ENCODE measurements at places on chromosomes 7 and 10.

- no peak for DNase-seq
Observed at GRCh38 chr10:4448030-4448429, 378.0 kb upstream of the AKR1E2 start.

GRCh38 chr7:41648501-41648900 is 54.4 kb downstream of the INHBA start:
- DNase-seq = no peak

DNA sequence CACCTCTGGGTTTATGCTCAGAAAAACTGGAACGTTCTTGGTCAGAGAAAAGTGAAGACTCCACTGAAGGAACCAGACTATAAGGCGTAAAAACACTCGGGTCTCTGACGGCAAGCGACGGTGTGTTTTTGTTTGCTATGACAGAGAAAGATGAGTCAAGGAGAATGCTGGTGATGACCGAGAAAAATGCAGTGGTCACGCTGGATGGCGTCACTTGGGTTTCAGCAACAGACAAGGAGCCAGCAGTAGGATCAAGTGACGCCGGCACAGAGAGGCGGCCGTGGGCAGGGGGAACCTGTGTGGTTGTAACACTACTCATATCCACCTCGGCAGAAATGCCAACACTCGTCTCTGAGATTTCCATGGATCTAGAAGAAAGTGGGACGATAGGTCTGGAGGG is 63.4 kb downstream of the KIAA1549 start:
- DNase-seq = no peak

- DNase-seq = no peak
Observed at GRCh38 chr10:132282667-132283603, 24.8 kb downstream of the STK32C start.

GRCh38 chr10:62093863-62094291 is 174.8 kb downstream of the RTKN2 start:
- DNase-seq = no peak

DNA sequence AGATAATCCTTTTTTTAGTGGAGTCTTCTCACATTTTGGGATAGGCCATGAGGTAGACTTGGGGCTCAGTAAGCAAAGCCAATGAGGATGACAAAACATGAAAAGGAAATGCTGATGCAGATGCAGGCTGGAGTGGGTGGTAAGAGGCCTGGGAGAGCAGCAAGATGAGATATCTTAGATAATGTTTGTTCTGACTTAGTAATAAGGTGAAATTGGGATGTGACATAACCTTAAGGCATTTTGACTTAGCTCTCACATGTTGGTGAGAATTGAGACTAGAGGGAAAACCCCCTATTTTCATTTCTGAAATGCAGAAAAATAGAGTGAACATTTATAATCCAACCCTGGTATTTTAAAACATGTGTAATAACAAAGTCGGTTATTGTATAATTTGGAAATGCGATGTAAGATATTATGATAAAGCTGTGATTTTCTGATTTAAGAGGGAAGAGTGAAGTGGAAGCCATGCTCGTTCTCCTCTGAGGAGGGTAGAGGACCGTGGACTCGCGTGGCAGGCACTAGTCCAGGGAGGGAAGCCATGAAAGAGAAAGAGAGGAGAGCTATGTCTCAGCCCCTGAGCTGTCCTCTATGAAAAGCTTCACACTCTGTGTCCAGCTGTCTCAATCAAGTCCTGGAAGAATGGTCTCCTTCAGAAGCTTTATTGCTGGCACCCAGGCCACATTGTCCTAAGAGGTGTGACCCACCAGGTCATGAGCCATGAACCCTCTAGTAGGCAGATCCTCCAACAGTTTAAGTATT is 57.3 kb downstream of the ST7 start:
- no peak for DNase-seq
